ENCODE measurements at places on chromosomes 12 and 14.

GRCh38 chr12:10031771-10032175 lies 1.3 kb downstream of the CLEC9A start:
- no peak for DNase-seq

- no peak for DNase-seq
These were observed 156.3 kb downstream of the TMX1 start for GRCh38 chr14:51396222-51396815.

GRCh38 chr12:121709478-121709961 lies 3.0 kb upstream of the TMEM120B start:
- DNase-seq = no peak

DNA sequence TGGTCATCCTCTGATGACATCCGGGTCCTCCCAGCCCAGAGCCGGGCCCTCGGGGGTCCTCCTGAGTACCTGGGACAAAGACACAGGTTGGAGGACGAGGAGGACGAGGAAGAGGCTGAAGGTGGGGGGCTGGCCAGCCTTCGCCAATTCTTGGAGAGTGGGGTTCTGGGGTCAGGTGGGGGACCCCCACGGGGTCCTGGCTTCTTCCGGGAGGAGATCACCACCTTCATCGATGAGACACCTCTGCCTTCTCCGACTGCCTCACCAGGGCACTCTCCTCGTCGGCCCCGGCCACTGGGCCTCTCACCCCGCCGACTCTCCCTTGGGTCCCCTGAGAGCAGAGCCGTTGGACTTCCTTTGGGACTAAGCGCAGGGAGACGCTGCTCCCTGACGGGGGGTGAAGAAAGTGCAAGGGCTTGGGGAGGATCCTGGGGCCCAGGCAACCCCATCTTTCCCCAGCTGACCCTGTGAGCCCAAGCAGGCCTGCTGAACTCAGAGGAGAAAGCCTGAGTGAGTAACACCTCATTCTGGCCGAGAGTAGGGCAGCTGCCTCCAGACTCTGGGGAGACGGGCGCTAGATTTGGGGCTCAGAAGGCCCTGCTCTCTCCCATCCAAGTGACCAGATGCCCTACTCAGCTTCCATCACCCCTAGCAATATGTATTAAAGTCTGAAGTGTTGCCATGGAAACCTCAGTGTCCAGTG lies 1.3 kb upstream of the P3H3 start:
- no peak for DNase-seq

DNA sequence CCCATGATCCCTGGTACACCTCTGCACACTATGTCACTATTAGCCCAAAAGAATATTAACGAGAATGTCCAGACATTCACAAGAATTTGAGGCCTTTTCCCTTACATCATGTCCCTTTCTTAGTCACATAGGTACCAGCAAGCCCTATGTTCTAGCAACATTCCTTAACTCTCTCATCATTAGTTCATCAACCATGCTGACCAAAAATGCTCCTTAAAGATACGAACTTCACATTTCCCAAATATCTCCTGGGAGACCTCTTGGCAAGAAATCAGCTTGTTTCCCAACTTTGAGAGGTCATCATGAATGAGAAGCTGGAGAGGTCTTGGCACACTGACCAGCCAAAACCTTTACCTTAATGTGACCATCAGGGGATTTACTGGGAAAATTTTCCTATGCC lies 4.6 kb downstream of the SALL2 start:
- DNase-seq = no peak

- no peak for DNase-seq
These were observed 241.6 kb upstream of the NPAS3 start for GRCh38 chr14:32697114-32697513.

- peak; percentile 20 for DNase-seq
These were observed 83.2 kb upstream of the HMGA2 start for GRCh38 chr12:65740873-65741600.

GRCh38 chr12:7017870-7018349 lies 366 bp downstream of the LPCAT3 start:
- no peak for DNase-seq

- DNase-seq = no peak
These were observed 1.6 kb upstream of the RPL10L start for GRCh38 chr14:46653031-46653755.

GRCh38 chr12:70691018-70691672 lies 53.9 kb upstream of the PTPRB start:
- no peak for DNase-seq

GRCh38 chr14:60206837-60207533 lies 41.8 kb upstream of the DHRS7 start:
- DNase-seq = no peak

- no peak for DNase-seq
These were observed 410.7 kb upstream of the RGS6 start for GRCh38 chr14:71521238-71522135.

DNA sequence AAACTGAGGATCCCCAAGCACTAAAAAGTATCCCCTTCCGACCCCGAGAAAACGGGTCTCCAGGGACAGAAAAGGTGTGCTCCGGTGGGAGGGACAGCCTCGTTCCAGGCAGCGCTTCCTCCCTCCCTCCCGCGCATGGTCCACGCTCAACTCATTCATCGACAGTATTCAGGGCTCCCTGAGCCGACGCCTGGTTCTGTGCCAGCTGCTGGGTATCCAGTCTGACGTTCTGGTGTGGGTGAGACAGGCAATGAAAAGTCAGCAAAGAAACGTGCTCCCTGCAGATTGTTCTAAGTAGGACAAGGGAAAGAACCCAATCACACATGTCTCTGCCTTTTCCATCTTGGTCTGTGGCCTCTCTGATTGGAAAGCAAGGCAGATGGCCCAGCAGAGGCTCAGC lies 19.6 kb upstream of the SMOC1 start:
- DNase-seq = no peak

DNA sequence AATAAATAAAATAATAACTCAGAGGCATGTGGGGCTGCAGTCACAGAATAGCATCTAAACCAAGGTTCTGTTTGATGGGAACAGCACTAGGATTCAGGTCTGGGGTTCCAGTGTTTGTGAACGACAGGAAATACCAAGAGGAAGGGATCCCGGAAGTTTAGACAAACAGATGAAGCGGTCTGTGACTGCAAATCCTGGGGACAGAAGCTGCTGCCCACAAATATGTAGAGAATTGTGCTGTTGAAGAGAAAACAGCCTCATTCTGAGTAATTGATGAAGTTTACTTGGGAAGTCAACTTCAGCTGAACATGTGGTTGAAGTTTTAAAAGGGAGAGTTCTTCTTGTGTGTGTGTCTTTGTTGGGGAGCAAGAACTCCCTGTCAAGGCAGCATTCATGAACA lies 98.4 kb upstream of the TBX5 start:
- DNase-seq = no peak

GRCh38 chr14:64410084-64410774 lies 22.1 kb downstream of the MTHFD1 start:
- no peak for DNase-seq

- no peak for DNase-seq
These were observed 8.0 kb downstream of the MMP17 start for GRCh38 chr12:131836193-131836592.

GRCh38 chr14:64209444-64210131 lies 84.6 kb downstream of the ESR2 start:
- no peak for DNase-seq

DNA sequence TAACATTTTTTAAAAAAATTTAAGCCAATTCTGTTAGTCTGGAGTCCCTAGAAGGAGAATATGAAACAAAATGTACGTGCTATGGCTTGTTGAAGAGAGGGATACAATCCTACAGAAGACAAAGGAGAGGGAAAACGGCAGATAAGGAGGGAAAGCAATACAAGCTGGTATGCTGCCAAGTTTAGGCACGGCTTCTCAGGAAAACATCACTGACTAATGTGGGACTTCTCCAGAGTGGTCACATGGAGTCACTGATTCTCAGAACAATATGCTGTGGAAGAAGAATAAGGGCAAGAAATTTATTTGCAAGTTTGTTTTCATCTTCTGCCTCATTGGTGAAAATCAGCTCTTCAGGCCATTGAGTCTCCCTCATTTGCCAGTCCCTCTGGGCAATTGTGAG lies 22.9 kb upstream of the NR1H4 start:
- no peak for DNase-seq

GRCh38 chr14:93940437-93940836 lies 13.3 kb downstream of the FAM181A start:
- DNase-seq = no peak

DNA sequence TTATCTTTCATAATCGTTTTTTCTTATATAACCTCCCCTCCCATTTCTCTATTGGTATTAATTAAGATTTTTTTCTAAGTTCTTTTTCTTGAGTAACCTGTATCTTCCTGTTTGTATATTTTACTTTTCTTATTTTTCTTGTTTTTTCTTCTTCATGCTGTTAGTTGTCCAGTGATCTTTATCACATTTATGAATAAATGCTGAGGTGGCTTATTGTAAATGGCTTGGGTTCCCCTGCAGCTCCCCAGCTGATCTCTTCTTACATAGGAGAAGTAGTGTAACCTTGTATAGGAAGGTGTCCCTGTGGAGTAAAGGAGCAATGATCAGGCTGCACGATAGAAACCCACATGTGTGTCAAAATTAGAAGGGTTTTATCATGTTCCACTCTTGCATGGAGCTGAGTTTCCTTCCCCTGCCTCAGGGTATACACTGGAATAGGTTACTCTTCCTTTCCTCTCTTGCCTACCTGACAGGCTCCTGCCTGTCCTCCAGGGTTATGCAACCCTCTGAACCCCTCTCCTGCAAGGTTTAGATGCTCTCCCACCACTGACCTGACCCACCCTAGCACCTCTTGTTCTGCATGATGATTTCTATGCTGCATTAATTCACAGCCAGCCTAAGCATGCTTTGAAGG lies 334.8 kb upstream of the RGS6 start:
- no peak for DNase-seq

DNA sequence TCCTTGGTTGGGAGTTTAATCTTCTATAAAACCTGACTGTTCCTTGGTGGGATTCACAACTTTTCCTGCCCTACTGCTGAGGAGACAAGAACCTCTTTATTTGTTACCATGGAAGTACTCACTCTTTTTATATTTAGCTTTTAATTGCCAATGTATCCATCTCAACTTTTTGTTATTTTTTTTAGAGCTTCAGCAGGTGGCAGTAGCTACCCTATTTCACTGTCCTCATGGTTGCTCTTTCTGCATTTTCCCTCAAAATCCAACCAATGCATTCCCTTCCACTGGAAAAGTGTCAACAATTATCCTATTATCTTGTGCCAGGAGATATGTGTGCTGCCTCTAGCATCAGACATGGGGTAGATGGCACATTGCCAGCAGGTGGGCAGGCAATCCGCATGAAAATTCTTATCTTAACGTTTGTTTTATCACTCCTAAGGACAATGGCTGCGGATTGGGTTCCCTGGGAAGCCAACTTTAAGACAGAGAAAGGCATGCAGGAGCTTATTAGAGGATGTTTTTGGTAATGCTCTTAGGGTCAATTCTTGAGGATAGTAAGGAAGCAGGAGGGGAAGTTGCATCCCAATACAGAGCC lies 406.4 kb downstream of the SNAPC1 start:
- no peak for DNase-seq

GRCh38 chr12:4557586-4557985 lies 4.4 kb upstream of the DYRK4 start:
- no peak for DNase-seq

- peak; percentile 62 for DNase-seq
These were observed 672 bp upstream of the ESR2 start for GRCh38 chr14:64294672-64295413.

DNA sequence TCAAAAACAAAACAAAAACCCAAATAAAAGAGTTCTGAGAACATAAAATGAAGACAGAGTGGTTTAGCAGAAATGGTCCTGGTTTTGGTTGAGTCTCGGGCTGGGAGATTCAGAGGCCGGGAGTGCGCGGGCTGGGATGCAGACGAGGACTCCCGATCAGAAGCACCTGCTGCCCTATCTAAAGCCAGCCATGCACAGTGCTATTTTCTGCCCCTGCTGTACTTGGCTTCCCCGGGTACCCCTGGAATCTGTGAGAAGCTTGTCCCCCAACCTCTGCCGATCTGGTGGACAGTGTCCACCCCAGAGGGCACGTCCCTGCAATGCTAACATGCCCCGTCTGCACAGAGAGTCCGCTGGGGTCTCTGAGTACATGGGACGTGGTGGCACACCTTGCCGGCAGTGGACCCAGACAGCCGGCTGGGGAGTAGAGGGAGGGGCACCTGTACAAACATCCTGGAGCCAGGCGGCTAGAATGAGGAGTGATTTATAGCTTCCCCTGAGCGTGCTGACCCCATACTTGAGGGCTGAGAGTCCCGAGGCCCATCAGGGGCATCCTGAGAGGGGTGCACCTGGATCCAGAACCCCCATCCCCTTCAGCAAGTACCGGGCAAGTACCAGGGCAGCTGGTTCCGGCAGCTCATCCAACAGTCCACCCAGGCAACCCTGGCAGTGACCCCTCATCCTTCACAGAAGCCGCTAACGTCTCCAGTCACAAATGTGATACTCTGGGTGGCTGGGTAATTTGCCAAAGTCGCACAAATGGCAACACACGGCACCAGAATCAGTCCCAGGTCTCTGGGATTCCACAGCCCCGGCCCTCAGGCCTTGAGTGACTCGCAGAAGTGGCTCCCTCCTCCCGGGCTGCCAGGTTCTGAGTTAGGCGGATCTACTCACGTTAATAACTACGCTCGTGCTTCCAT lies 37.1 kb downstream of the CHGA start:
- no peak for DNase-seq

Data from activated T-helper 1 cell treated with Interleukin-2 at 50 U/mL for 16 hours (primary cell).